ENCODE measurements at places on chromosomes 16 and 17. TPM values are rescaled to one million over a fixed set of nuclear protein-coding genes. Genes with fewer than 3 reads are reported as not detected.

Gene RNF222
- not detected for total RNA-seq

Gene CDR2
- total RNA-seq: 55.7 TPM

Gene TNFRSF13B
- total RNA-seq: not detected

DNA sequence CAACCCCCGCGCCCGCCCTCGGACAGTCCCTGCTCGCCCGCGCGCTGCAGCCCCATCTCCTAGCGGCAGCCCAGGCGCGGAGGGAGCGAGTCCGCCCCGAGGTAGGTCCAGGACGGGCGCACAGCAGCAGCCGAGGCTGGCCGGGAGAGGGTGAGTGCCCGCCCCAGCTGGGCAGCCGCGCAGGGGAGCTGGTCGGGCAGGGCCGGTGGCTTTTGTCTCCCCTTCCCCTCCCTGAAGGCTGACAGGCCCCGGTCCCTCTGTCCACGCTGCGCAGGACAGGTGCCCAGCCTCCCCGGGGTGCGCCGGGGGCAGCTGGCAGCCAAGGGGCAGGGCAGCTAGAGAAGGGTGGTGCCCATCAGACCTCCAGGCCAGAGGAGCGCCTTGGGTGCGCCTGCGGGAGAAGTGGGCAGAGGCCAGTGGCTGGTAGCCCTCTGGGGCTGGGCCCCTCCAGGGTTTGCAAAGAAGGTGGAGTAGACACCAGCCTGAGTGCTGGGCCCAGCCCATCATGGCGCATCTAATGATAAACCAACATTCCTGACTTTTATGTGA lies 278 bp downstream of the ITGB4 start:
- no peak for DNase-seq

GRCh38 chr16:3816326-3816725 lies 64.2 kb downstream of the CREBBP start:
- DNase-seq: no peak

- no peak for DNase-seq
Observed at GRCh38 chr16:2713985-2714774, 5.8 kb downstream of the PRSS27 start.

- no peak for DNase-seq
Observed at GRCh38 chr16:35506898-35507194, 2047.4 kb downstream of the TP53TG3F start.

- no peak for DNase-seq
Observed at GRCh38 chr16:11298143-11298900, 17.2 kb upstream of the PRM1 start.

DNA sequence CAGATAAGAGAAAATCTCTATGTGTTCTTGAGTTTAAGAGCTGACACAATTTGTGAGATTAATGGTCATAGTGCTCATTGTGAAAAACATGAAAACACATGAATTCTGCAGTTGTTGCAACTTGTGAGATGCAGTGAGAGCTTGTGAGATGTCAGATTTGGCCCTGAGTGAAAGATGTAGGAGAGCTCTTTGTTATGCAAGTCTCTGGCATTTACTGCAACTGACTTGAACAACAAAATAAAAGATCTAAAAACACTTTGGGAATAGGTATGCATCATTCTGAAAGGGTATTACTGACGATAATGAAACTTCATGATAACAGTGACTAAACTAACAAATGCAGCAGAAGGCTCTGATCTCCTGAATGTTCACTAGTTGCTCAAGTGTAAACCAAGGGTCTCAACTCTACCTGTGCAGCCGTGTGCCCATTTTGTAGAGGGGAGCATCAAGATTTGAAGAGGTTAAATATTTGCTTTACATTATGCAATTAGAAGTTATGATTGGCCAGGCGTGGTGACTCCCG lies 50.8 kb upstream of the SMIM36 start:
- no peak for DNase-seq

DNA sequence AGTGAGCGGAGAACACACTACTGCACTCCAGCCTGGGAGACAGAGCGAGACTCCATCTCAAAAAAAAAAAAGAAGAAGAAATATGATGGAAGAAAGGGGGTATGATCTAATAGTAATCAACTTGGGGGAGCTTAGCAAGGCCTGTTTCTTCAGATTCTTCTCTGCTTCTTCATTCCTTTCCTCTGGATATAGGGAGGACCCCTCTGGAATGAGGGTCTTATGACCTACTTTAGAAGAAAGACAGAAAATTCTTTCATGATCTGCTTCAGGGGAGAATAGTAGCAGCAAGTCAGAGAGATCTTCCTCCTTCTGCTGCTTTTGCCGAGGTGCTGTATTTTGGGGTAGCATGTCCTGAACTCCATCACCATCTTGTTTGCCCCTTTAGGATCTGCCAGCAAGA lies 44.9 kb upstream of the ETV4 start:
- no peak for DNase-seq

- DNase-seq: no peak
Observed at GRCh38 chr17:16662936-16663335, 9.3 kb upstream of the ZNF624 start.

Data from uterus (tissue), 4 donors.